ENCODE measurements at places on chromosomes 7 and 10.
A peak's percentile ranks its signal among the peaks of the same experiment; 100 is the strongest.

DNA sequence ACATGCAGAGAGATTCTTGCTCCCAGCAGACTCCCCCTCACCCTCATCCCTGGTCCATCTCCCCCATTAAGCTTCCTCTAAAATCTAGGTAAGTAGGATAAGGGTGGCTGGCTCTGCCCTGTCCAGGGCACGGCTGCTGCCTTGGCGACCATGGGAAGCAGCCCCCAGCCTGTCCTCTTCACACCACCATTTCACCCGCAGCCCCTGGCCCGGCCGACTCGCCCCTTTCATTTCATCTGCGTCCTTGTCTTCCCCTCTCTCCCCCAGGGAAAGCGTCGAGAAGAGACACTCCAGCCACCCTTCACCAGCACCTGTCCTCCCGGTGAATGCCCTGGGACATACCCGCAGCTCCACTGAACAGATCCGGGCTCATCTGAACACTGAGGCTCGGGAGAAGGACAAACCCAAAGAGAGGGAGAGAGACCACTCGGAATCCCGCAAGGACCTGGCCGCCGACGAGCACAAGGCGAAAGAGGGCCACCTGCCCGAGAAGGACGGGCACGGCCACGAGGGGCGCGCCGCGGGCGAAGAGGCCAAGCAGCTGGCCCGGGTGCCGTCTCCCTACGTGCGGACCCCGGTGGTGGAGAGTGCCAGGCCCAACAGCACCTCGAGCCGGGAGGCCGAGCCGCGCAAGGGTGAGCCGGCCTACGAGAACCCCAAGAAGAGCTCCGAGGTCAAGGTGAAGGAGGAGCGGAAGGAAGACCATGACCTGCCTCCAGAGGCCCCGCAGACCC lies 342.3 kb upstream of the GALNT17 start:
- no peak for DNase-seq

GRCh38 chr7:15680446-15680845 lies 6.0 kb downstream of the MEOX2 start:
- no peak for DNase-seq

GRCh38 chr7:116100626-116101025 lies 70.1 kb upstream of the TFEC start:
- no peak for DNase-seq

- no peak for DNase-seq
These were observed 26.0 kb upstream of the ZNF32 start for GRCh38 chr10:43674553-43675210.

DNA sequence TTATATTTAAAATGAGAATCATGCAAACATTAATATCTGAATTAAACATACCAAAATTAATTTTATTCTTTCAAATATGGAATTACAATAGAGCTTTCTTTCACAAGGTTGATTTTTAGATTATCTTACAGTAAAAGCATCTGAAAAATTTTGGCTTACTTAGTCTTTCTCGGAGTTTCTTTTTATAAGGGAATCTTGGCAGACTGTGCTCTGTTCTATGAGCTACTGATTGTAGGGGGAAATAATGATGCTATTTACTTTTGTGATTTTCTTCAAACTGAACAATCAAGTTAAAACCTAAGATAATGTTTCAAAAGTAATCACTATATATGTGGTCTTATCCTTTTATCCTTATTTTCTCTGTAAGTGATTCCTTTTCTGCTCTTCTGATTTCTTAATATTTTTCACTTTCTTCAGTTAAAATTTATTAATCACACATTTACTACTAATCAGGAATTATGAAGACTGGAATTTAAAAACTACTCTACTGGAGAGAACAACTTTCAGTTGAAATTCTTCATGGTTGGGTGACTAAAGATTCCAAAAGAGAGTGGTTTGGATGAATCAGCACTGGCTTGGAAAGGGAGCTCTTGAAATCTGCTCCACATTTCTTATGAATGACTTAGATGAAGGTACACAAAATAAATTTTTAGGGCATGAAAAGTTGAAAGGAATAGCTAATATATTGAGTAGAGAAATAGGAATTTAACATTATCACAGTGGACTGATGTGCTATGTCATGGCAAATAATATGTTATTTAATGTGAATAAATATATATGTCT lies 103.9 kb downstream of the PPP1R9A start:
- no peak for DNase-seq

GRCh38 chr7:15305002-15305600 lies 256.7 kb downstream of the AGMO start:
- DNase-seq = no peak

DNA sequence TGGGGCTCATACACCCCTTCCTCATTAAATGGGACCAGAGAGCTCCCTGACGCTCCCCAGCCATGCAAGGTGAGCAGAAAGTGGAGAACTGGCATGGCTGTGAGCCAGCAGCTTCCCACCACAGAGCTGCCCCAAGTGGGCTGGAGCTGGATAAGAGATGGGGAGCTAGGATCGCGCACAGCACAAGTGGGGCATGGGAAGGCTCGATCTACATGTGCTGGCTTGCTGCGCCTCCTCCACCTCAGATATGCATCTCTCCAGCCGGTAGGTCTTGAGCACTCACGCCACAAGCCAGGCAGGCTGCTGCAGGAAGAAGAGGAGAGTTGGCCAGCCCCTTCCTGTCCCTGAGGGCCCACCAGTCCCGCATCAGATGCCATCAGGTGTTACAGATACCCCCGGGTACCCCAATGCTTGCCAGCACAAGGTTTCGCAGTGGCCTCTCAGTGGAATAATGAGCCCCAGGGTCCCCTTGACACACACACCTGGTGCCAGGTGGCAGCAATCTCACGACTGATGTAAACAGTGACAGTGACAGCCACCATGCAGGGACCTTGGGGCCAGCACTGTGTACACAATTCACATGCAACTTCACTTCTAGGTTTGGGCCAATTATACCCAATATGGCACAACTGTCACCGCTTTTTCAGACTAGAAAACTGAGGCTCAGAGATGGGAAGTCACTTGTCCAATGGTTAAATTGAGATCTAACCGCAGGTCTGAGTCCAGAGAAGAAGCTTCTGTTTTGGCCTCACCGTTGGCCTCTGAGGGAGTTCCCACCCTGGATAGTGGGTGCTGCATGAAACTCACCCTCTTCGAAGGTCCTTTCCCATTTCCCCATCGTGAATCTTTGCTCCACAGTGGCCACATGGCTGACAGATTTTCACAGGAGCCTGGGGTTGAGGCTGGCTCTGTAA lies 79.3 kb downstream of the OAT start:
- DNase-seq = no peak

DNA sequence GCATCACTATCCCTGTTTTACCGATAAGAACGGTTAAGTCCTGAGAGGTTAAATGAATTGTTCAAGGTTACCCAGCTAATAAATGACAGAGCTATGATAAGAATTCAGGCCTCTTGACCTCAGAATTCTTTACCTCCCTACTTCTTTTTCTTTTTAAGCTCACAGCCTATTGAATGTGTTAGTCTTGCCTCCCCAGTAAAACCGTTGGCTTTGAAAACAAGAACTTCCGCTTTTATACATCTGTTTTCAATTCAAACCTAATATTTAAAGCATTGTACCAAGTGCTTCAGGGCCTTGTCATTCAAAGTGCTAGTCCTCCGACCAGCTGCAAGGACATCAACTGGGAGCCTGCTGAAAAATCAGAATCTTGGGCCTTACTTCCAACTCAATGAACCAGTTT lies 15.6 kb downstream of the SEC31B start:
- DNase-seq = no peak

DNA sequence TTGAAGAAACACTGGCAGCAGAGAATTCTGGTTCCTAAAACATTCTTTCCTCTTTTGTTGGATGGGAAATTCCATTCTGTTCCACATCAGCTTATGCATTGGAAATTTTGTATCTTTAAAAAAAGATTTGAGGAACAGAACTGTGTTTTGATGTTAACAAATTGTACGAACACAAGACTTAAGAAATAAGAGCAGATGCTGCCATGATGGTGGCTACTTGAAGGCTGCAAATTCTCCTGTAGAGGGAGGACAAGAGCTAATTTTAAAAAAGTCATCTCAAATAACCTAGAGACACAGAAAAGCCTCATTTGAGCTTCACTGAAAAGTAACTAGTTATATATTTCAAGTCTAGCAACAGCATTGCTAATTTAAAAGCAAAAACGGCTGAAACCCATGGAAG lies 29.8 kb downstream of the NDUFB2 start:
- DNase-seq = no peak

DNA sequence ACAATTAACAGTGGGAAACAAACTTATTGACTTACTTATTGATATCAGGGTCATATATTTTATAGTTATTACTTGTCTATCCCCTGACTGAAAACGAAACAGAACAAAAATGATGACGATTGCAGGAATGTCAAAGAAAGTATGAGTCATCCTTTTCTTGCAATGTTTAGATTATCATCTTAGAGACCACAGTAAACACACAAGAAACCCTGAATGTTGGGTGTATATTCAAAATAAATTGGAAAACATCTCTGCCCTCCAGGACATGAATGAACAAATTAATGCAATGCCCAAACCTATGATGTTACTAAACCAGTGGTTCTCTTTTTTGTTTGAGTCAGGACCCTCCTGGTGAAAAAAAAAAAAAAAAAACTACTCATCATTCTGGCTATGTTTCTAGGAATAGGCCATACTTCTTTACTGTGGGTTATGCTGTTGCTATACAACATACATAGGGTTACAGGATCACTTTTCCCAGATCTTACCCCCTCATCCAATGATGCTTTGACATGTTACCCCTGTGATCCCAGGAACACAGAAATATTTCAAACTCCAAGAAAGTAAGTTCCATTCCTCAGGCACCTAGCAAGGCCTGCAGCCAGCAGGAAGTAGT lies 623.4 kb upstream of the IGFBP3 start:
- no peak for DNase-seq

DNA sequence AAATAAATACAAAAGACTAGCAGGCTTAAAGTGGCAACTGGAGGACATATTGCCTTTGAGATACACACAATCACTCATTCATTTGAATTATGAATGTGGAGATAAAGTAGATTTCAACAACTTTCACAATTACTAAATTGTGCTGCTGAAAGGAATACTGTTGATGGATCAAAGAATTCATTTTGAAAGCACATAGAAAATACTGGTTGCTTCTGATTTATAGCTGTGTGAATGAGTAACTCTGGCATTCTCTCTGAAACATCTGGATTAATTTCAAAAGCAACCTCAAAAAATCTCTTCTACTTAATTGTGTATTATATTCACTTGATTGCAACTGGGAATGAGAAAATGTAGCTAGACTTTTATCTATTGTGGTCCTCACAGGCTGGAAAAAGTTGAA lies 397.6 kb downstream of the THSD7A start:
- no peak for DNase-seq

DNA sequence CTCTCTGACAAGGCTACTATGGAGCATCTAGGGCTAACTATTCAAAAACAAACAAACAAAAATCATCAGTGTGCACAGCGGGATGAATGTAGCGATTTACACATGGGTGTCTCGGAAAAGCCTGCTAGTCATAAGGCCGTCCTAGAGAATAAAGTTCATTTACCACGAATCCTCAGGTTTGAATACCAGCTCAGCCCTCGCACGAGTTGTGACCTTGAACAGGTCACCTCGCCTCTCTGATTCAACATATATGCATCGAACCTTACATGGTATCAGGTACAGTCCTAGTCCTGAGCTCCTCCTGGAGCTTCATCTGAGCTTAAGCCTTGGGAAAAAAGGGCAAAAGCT lies 572 bp downstream of the ATP5MF start:
- no peak for DNase-seq

GRCh38 chr7:1674161-1675035 lies 4.3 kb downstream of the ELFN1 start:
- no peak for DNase-seq

- DNase-seq = no peak
These were observed 19.9 kb downstream of the COL17A1 start for GRCh38 chr10:104065748-104066147.

GRCh38 chr7:153447011-153447410 lies 605.2 kb upstream of the DPP6 start:
- DNase-seq = no peak

GRCh38 chr10:132368391-132368790 lies 28.6 kb upstream of the PWWP2B start:
- DNase-seq = no peak

DNA sequence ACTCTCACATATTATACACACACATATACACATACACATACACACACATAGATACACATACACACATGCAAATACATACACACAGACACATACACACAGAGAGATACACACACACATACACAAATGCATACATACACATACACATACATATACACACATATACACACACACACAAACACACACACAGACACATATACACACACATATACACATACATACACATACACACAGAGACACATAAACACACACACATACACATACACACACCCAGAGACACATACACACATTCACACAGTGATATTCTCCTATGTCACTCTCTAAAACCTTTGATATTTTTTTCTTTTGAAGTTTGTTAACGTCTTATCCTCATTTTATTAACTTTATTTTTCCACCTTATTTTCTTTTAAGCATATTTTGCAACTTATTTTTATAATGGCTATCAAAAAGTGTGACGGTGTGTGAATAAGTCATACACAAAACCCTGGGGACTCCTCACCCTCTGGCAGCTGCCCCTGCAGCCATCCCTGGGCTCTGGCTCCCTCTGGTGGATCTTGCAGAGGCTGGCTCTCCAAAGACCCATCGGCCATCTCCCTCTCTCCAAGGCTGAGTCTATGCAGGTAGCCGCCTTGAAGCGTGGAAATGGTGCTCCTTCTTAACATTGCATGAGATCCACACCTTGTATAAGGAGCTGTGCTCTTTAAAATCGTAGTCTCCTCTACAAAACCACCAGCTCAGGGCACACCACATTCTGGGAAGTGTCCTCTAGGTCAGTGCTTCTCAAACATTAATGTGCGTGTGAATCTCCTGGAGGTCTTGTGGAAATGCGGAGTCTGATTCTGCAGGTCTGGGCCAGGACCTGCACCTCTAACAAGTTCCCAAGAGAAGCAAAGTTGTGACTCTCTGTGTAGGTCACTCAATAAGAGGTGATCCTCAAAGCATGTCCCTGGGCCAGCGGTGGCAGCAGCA lies 4.1 kb upstream of the C10orf120 start:
- DNase-seq = peak; percentile 37

GRCh38 chr10:97648562-97649404 lies 8.3 kb downstream of the PI4K2A start:
- peak; percentile 25 for DNase-seq

Data from stimulated activated CD8-positive, alpha-beta memory T cell treated with anti-CD3 and anti-CD28 coated beads, Interleukin-7, amount 100 ng/mL, for 48 hours (primary cell).